NCI-H510A treated with DMSO at 0.1 percent for 48 hours (cell line): ENCODE measurements at places on chromosomes 3 and 15.

GRCh38 chr15:40100123-40100946, 8.3 kb downstream of the BMF start:
- DNase-seq: no peak

DNA sequence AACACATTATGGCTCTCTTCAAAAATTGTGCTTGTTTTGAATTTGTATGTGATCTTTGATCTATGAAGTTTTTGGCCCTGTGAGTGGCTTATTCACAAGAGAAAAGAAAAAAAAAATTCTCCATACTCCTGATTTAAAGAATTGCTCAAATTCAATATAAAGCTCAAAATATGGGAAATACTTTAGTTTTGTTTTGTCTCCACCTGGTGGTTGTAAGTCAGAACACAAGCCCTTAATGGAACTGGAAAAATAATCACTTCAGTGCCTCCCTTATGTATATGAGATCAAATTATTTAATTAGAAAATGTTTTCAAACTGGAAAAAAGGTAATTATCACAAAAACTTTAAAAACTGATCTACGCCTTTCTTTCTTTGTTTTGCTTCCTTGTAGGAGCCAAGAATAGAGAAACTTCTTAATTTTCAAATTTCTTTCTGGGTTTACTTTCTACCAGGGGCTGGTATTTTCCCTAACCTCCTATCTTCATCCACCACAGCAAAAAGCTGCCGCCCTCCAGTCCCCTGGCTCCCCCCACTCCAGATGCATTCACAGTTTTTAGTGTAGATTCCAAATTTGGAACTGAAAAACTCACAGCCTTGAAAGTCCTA, 50.6 kb downstream of the SERP1 start:
- peak; percentile 43 for DNase-seq

- DNase-seq: no peak
These were observed 1097.1 kb downstream of the ROBO1 start for GRCh38 chr3:78670746-78671145.

GRCh38 chr3:46946856-46947545, 29.5 kb downstream of the CCDC12 start:
- no peak for DNase-seq

DNA sequence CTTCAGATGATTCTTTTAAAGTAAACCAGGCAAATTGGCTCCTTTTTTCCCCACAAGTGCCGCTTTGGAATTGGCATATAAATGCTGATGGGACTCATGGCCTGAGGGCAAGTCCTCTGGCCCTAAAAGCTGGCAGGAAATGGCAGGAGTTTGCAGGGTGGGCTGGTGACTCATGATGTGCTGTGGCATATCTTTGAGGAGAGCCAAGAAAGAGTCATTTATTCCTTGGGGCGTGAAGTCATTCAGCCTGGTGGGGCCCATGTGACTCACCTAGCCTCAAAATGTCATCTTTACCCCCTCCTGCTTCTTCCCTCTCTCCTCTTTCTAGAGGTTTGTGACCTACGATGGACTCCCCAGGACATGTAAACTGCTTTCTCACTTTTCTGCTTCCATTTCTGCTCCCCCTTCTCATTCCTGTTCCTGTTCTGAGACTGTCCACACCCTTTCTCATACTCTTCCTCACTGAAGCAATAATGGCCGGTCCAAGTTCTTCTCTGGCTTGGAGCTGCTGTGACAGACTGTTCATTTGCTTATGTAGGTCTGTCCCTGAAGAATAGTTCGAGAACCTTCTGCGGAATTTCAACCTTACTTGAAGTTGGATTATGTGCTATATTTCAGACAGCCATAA, 326.1 kb downstream of the SATB1 start:
- DNase-seq: no peak

- DNase-seq: no peak
These were observed 81.7 kb upstream of the POU1F1 start for GRCh38 chr3:87358066-87358465.

DNA sequence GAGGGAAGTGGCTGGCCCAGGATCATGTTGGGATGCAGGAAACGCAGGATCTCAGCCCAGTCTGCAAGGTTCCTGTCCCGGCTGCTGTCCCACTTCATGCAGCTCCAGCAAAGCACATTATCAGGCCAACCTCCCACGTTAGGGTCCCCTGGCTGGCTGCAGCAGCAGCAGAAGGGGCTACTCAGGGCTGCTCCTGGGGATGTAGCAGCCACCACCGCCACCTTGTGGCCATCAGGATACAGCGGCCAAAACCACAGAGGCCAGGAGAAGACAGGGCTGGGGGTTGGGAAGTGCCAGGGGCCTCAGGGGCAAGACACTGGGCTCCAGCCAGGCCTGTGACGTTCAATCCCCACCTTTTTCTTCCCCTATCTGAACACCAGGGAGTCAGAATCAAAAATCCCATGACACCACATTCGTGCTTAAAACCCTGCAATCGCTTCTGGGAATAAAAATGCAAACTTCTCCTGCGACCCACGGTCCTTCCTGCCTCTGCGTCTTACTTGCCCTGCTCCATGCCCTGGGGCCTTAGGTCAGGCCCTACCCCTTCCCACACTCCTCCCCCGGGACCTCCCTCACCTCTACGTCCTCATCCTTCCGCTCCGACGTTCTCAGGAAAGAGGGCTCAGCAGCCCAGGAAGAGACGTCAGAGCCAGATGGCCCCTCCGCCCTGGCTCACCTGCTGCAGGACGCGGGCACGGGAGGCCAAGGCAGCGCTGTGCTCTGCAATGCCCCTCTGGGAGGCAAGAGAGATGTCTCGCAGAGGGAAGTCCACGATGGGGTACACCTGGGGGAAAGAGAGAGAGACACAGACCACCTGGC, 21.5 kb downstream of the SSUH2 start:
- peak; percentile 30 for DNase-seq

- DNase-seq: no peak
These were observed 287.7 kb downstream of the RORA start for GRCh38 chr15:60941448-60941847.

GRCh38 chr3:134232151-134232550, 18.5 kb downstream of the RYK start:
- DNase-seq: no peak

DNA sequence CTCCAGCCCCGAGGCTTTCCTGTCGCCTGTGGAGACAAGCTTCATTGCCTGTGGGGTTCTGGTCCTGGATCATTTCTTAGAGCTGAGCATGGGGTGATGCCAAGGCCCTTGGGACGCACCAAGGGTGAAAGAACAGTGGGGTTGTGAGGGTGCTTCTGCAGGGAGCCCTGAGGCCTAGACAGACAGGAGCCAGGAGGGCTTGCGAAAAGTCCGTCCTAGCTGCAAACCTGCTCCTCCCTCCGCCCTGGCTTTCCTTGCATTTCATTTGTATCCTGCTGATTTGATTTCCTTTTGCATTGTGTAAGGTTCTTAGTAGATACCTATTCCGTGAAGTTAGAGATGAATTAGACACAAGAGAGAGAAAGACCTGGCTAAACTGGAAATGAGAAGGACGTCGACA, 286.9 kb upstream of the C2CD4B start:
- no peak for DNase-seq

- no peak for DNase-seq
These were observed 80.7 kb downstream of the ABI3BP start for GRCh38 chr3:100912571-100912970.

DNA sequence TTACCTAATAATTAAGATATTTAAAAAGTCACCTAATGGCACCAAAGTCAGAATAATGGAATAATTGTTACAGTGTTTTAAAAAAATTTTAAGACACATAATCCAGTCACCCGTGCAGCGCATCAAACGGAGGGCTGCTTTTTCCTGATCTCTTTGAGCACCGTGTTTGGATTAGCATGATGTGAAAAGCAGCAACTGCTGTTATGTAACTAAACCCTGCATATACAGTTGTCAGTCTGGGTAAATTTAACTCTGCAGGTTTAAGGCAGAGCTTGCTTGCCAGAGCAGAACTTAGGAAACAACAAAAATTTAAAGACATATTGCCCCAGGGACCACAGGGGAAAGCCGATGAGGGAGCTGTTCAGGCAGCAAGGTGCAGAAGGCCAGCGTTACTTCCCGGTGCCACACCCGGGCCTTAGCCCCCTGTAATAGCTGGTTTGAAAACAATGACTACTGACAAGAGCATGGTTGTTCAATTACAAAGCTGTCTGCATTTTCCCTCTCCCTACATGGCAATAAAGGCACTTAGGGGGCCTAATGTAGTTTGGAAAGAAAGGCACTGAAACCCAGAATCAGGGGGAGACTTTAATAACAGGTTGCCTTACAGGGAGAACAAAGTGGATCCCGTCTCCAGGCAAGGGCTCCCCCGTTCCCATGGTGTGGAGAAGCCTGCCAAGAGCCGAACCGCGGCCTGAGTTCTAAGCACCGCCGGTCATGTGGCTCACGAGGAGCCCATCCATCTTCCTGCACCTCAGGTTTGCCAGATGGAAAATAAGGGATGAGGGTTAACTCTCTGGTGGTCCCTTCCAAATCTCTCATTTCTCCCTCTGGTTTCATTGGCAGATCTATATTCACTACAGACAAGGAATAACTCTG, 32.2 kb downstream of the RORA start:
- DNase-seq: no peak

DNA sequence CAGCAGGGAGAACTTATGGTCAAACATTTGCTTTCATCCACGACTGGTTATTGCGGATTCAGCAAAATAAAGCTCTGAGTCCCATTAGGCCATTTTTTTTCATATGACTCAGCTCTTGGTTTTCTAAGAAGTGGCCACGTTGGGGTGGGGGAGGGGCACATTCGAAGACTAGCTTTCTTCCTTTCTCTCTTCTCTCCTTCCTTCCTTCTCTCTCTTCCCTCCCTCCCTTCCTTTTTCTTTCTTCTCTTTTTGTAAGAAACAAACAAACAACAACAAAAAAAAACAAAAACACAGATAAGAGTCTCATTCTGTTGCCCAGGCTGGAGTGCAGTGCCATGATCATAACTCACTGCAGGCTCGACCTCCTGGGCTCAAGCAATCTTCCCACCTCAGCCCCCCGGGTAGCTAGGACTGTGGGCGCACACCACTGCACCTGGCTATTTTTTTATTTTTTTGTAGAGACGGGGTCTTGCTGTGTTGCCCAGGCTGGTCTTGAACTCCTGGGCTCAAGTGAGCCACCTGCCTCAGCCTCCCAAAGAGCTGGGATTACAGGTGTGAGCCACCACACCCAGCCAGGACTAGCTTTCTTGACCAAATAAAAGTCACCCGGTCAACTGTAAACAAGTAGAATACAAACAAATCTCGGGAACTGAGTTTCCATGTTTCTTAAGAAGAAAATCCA, 41.6 kb downstream of the ABCC5 start:
- no peak for DNase-seq

DNA sequence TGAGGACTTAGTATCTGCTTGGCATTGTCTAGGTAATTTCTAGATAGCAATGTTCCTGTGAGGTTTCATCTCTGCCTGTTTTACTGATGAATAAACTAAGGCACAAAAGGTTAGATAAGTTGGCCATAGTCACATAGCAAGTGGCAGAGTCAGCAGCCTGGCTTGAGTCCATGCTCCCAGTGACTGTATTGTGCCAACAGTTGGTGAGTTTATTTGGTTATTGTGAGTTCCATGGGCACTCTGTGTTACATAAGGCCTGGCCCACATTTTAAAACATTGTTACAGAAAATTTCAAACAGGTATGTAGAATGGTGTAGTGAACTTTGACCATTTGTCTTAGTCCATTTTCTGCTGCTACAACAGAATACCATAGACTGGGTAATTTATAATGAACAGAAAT, 15.2 kb downstream of the MCM2 start:
- no peak for DNase-seq

DNA sequence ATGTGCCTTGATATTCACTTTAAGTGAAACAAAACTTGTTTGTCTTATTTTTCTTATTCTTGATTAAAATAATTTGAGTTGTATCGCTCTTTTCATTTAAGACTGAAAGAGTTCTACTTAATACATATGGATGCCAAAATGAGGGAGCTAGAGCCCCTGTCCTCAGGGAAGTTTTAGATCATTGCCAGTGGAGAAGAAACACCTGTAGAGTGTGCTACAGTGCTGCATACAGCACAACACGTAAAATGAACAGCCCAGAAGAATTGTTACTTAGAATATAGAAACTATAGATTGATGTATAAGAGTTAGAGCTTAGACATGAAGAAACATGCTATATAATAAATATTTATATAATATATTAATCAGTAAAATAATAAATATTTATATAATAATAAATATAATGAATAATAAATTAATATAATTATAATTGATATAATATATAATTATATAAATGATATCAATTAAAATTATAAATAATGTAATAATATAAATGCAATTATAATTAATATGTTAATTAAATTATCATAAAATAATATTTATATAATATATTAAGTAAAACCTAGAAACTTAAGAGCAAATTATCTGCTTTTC, 1234.7 kb downstream of the ROBO2 start:
- DNase-seq: no peak

- DNase-seq: no peak
These were observed 81.5 kb downstream of the DIPK2A start for GRCh38 chr3:144053121-144053520.

GRCh38 chr15:67783303-67783702, 42.0 kb upstream of the SKOR1 start:
- peak; percentile 36 for DNase-seq

DNA sequence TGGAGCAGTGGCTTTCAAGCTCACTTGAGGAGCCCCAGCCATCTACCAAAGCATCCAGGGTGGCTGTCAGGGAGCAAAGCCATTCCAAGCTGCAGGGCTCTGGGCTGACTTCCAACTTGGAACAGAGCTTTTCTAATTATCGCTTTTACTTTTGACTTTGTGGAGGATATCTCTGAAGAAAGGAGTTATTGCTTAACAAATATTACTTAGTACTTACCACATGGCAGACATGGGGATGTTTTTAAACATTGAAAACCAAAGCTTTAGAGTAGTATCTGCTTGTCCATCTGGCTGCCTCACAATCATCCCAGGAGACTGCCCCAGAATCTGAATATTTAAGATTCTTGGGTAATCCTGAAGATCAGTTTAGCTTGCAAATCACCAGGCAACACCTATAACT, 8.9 kb downstream of the TAGLN3 start:
- DNase-seq: no peak

DNA sequence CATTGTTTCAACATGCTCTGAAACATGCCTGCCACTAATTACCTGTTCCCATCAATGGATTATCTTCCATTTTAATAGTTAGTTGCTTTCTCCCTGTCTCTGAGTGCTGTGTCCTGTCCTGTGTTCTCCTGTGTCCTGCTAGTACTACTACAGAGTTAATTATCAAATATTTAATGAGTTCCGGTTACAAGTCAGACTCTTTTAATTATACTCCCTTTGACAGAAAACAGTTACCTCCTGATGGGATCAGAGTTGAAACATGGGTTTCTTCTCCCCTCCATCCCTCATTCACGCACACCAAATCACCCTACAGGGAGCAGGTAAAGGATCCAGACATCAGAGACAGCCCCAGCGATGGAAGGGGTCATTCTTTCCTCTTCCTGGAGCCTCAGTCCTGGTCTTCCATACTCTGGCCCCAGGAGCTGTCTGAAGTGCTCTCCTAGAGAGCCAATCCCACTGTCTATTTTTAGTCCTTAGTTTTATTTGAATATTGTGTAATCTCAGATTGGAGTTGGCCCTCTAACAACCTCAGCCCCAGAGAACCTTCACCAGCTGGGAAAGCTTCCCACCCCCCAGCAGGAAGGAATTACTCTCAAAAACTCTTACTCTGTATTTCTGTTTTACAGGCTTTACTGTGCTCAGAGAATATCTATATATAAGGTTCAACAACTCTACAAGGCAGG, 137.0 kb upstream of the C2CD4B start:
- no peak for DNase-seq

GRCh38 chr15:46344915-46345314, 710.1 kb downstream of the SQOR start:
- DNase-seq: no peak
